Activated naive CD4-positive, alpha-beta T cell treated with anti-CD3 and anti-CD28 coated beads, Interleukin-2, amount 10 ng/mL, durations not matched to agents 5 hours and 36 hours (primary cell): ENCODE measurements at places on chromosomes 4 and X. TPM values are rescaled to one million over a fixed set of nuclear protein-coding genes. Genes with fewer than 3 reads are reported as not detected.

FRMD7 gene
- not detected for total RNA-seq

F8A2 gene
- not detected for total RNA-seq

CACNA1F gene
- total RNA-seq = 0.91 TPM

BDH2 gene
- total RNA-seq = 19.9 TPM

BEX5 gene
- 4.6 TPM for total RNA-seq

INPP4B gene
- 78.7 TPM for total RNA-seq

SPANXB1 gene
- total RNA-seq = not detected

NEXMIF gene
- total RNA-seq = 1.6 TPM

OTUD5 gene
- total RNA-seq = 55.2 TPM

SPATA4 gene
- not detected for total RNA-seq

NDP gene
- not detected for total RNA-seq

SPANXN3 gene
- total RNA-seq = not detected

AMELX gene
- not detected for total RNA-seq

CNKSR2 gene
- total RNA-seq = 8.9 TPM

MGARP gene
- total RNA-seq = not detected

ATP1B4 gene
- total RNA-seq = not detected

KLHL2 gene
- total RNA-seq = 46.1 TPM

NUDT11 gene
- total RNA-seq = 0.55 TPM

NIPAL1 gene
- 0.70 TPM for total RNA-seq

NXF2 gene
- not detected for total RNA-seq

MAGEA11 gene
- not detected for total RNA-seq

FREM3 gene
- 0.05 TPM for total RNA-seq

HTR2C gene
- not detected for total RNA-seq

CXorf58 gene
- total RNA-seq = not detected

ACOX3 gene
- total RNA-seq = 14.8 TPM

PPP1R2C gene
- total RNA-seq = not detected

TEC gene
- 1.8 TPM for total RNA-seq

PDLIM3 gene
- total RNA-seq = not detected

ZC4H2 gene
- total RNA-seq = 21.3 TPM

GSX2 gene
- total RNA-seq = not detected

ANKRD50 gene
- total RNA-seq = 0.28 TPM

HSD17B10 gene
- total RNA-seq = 57.9 TPM

DMP1 gene
- total RNA-seq = not detected

CENPVL2 gene
- total RNA-seq = not detected

NLGN3 gene
- 1.4 TPM for total RNA-seq

ARHGAP6 gene
- total RNA-seq = not detected

STS gene
- total RNA-seq = 1.2 TPM

SYTL5 gene
- not detected for total RNA-seq

F11 gene
- not detected for total RNA-seq

NHSL2 gene
- 0.53 TPM for total RNA-seq

TRIM75 gene
- total RNA-seq = not detected

EPGN gene
- total RNA-seq = not detected

PHOX2B gene
- total RNA-seq = not detected
